ENCODE measurements at places on chromosomes 12 and 14.

DNA sequence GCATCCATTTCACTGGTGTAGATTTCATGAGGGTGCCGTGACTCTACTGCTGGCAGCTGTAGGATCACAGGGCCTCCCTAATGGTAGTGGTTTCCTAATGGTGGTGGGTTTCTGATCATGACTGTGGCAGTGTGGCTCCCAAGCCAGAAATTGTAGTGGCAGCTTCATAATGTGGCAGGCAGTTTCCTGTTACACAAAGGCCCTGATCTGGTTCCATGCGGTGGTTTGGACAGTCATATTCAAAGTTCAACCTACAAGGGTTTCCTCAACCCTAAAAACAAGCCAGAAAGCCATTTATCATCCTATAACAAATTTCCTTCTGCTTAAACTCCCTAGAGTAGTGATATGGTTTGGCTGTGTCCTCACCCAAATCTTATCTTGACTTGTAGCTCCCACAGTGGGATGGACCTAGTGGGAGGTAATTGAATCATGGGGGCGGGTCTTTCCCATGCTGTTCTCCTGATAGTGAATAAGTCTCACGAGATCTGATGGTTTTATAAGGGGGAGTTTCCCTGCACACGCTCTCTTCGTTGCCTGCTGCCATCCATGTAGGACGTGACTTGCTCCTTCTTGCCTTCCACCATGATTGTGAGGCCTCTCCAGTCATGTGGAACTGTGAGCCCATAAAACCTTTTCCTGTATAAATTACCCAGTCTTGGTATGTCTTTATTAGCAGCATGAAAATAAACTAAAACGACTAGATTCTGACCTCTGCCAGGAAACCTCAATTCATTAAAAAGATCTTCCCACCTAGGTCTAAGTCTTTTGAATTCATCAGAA, 257.1 kb downstream of the EFCAB11 start:
- no peak for DNase-seq

DNA sequence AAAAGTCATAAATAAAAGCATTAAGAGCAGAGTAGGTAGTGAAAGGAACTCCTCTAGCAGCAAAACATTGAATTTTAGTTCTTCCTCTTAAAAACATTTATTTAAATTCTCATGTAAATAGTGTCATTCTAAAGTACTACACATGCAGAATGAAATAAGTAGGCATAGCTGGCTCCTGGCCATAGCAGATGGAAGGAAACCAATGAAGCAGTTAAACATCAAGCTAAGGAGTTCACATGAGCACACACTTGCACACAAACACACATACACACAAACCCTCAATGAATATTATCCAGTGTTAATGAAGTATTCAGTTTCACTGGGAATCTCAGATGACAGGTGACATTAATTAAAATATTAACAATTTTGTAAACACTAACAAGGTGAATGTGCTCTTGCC, 69.3 kb downstream of the SLC35F4 start:
- no peak for DNase-seq

DNA sequence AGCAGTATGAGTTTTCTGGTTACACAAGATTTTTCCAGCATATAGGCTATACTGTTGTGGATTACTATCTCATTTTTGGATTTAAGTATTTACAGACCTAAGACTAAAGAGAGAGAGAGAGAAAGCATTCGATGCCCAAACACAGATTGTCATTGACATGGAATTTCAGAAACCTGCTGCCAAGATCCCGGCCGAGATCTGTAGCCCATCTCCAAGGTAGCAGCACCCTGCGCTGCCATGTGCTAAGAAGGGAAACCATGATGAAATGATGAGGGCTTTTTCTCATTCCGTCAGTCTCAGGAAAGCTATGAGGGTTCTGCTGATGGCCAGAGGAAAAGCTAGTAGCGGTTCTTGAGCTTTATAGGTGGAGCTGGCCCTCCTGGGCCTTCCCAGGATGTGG, 135.6 kb upstream of the EVL start:
- DNase-seq = no peak

- no peak for DNase-seq
These were observed 53.4 kb downstream of the RGS6 start for GRCh38 chr14:71985538-71986189.

DNA sequence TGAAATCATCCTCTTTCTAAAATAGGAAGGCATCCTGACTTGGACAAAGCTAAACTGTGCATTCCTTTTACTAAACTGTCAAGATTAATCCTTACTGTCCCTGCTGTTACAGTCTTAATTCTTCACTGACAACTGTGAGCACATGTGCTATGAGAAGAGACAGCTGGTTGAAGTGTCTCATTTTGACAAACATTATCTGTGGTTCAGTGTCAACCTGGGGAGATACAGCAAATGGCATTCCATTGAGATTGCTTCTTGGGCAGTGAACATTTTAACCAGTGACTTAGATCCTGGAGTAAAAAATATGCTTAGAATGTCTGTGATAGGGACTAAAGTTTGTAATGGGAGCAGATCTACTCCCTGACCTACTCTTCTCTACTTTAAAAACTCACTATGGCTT, 552.6 kb upstream of the ATP2B1 start:
- no peak for DNase-seq

GRCh38 chr14:105087963-105088811, 23.0 kb upstream of the GPR132 start:
- DNase-seq = no peak

DNA sequence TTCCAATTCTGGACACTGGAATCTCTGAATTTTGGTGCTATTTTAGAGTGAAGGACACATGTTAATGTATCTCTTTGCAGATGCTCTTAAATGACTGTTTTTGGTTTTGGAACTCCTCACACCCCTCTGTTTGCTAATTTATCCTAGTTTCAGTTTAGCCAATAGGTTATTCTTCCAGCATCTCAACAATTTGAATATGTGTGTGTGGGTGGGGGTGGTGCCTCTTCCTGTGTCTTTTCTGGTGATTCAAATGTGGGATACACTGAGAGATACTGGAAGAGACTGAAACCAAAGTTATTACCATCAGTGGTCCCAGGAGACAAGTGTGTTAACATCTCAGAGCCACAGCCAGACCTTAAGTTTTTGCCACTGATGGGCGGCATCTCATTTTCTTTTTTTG, 1317.4 kb upstream of the TMEM132C start:
- no peak for DNase-seq

GRCh38 chr12:29710104-29710503, 73.6 kb downstream of the TMTC1 start:
- DNase-seq = no peak

DNA sequence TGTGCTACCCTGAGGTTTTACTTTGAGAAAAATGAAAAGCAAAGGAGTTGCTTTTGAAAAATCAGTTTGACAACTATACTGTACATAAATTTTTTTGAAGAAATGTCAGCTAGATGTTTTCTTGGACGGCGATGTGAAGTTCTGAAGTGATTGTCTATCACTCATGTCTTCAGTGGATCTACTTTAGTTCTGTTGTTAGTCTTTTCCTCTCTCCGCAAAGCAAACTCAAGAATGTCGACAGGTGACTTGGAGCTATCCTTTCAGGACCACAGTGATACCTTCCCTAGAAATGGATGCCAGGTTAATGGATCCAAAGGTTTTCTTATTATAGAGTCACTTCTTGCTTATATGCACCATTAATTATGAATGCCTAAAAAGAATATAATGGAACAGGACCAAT, 1.2 kb downstream of the PTPRO start:
- no peak for DNase-seq

- no peak for DNase-seq
These were observed 5.7 kb downstream of the PTHLH start for GRCh38 chr12:27966870-27967269.

DNA sequence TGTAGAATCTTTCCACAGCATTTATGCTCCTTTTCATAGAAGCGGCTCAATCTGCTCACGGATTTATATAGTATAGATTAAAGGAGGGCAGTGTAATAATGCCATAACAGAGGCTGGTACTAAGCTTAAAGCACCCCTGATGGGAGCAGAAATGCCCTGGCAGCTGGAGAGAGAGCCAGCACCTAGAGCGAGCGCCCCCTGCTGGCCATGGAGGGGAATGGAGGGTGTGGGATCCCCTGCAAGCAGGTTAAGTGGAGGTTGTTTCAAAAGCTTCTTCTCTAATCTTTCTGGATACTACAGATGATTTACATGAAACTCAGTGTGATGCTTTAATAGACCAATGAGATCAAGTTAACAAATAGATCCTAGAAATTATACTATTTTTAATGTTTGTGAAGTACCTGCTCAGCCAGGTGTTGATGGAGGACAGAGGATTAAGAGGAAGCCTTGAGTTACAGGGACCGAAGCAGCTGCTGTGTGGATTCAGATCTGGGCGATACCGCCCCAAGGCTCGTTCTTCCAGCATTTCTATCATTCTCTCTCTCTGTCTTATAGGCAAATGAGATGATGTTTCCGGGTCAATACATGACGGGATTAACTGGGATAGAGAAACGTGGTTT, 1519.3 kb upstream of the TMEM132C start:
- DNase-seq = no peak

- DNase-seq = no peak
These were observed 42.2 kb downstream of the SLC17A8 start for GRCh38 chr12:100399095-100399494.

- no peak for DNase-seq
These were observed 17.8 kb downstream of the GUCY2C start for GRCh38 chr12:14678547-14679150.

DNA sequence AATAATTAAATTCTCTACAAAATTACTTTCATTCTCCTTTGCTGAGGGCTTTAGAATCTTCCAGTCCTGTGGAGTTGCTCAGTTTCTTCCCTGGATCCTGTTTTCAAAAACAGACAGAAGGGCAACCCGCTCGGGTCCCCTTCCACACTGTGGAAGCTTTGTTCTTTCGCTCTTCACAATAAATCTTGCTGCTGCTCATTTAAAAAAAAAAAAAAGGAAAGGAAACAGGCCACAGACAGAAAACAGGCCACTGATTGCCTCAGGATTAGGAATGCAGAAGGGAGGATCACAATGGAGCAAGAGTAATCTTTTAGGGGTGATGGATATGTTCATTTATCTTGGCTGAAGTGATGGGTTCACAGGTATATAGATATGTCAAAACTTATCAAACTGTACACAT, 29.5 kb upstream of the HIGD1C start:
- no peak for DNase-seq

GRCh38 chr12:49808686-49809380, 19.4 kb downstream of the NCKAP5L start:
- no peak for DNase-seq

DNA sequence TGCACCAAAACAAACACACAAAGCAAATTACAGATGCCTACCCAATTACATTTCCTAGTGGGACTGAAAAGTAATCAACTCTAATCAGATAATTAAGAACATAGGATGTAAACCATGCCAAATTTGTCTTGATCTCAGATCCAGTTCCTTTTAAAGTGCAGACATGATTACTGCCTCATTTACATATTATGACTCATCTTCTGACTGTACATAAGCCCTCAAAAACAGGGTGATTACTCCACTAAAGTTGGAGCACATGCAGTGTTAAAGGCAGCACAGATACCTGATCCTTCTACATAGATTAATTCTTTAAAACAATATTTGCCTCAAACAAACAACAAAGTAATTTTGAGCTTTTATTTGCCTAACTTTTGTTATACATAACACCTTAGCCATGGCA, 337.2 kb downstream of the RPS29 start:
- no peak for DNase-seq

- no peak for DNase-seq
These were observed 1029.8 kb upstream of the TMEM132C start for GRCh38 chr12:127237151-127237550.

- no peak for DNase-seq
These were observed 23.8 kb upstream of the LRTM2 start for GRCh38 chr12:1796515-1797010.

Data from esophagus squamous epithelium (tissue), 5 donors.